ENCODE measurements at places on chromosomes 3 and 15. TPM values are rescaled to one million over a fixed set of nuclear protein-coding genes. Genes with fewer than 3 reads are reported as not detected.

The SMAD6 gene
- total RNA-seq, result 2.5 TPM

The FBXO40 gene
- not detected for total RNA-seq

The TRIM42 gene
- not detected for total RNA-seq

The AHSG gene
- total RNA-seq, result 0.63 TPM

The RNU5B-1 gene
- not detected for total RNA-seq

The BMF gene
- 4.4 TPM for total RNA-seq

The ZNF860 gene
- total RNA-seq, result 5.3 TPM

The GUCA1C gene
- not detected for total RNA-seq

All from parietal lobe (tissue), 2 donors.